Thoracic aorta (tissue), 2 donors: ENCODE measurements at places on chromosomes 1 and 21.

DNA sequence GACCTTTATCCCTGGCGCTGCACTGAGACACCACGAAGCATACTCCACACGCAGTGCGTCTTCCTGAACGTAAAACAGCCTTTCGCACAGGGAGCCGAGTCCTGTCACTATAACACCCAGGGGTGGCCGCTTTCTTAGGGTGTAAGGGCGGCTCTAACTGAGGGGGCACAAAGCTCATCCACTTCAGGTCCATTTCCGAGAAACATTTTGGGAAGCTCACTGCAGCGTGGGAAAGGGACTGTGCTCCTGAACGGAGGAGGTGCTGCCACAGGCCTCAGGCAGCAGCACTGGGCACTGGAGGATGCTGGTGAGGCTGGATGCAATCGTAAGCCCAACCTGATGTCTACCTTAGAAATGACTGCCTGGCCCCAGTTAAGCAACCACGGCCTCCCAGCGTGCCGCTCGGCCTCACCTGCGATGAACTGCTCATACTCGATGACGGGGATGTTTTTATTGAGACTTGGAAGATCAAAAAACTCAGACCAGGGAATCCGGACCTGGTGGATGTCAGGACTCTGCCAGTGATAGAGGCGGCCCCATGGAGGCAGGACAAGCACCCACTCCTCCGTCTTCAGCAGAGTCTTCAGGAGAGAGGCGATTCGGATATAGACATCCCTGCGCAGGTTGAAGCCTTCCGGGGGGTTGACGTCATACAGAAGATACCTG, 2.3 kb downstream of the POFUT2 start:
- no peak for DNase-seq

DNA sequence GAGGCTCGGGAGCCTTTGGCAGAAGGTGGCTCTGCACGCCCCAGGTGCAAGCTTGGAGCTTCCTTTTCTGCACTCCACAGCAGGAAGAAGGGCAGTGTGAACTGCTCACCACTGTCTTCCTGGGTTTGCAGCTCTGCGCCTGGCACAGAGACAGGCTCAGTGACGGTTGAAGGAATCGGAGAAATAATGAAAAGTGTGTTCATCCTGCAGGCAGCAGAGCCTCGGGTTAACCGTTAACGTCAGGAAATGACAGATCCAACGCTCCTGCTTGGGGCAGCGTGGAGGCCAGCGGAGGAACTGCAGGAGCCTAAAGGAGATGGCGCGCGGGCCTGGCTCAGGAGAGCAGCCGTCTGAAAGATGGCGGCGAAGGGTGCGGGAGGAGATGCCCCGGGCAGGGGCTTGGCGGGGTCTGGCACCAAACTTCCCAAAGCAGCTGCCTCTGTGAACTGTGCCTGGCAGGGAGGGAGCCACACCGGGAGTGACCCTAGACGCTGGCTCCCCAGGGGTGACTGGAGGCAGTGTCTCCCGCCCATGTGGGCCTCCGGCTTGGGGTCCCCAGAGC, 10.9 kb upstream of the SAMD11 start:
- no peak for DNase-seq

- no peak for DNase-seq
Observed at GRCh38 chr1:46187106-46187869, 10.9 kb downstream of the POMGNT1 start.

- DNase-seq, result no peak
Observed at GRCh38 chr1:16393570-16394521, 26.8 kb downstream of the SZRD1 start.

- no peak for DNase-seq
Observed at GRCh38 chr1:228219962-228220780, 12.3 kb downstream of the OBSCN start.

DNA sequence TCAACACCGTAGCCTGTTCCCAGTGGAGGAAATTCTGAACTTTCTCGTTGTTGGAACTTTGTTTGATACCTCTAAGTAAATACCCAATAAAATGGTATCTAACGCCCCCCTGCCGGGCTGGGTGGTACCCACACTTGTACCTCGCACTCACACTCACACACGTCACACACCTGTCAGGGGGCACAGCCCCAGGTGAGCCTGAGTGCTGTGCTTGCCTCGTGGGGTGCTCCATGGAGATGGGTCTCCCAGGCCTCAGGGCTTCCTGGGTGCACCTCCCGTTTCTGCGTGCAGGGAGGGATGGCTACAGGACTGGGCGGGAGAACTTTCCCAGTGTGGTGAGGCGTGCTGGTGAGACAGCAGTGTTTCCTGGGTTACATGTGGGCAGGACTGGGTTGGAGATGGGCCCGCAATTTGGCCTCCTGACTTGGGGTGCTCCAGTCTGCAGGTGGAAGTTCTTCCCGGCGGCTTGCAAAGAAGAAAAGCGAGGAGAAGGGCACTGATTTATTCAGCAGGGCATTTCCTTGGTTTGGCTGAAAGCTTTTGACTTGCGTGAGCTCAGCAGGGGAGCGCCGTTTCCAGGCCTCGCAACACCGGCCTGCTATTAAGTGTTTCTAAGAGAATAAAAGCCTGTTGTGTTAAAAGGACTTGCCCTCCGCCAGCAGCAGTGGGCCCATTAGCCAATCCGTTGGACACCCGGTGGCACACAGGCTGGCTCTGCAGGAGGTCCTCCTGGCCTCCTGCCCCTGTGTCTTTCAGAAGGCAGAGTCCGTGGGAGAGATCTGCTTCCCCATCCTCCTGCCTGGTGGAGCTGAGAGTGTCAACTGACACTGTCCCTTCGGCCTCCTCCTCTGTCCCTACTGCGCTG, 79.7 kb downstream of the KIF26B start:
- DNase-seq, result no peak
